ENCODE measurements at places on chromosomes 6 and 20. TPM values are rescaled to one million over a fixed set of nuclear protein-coding genes. Genes with fewer than 3 reads are reported as not detected.

DNA sequence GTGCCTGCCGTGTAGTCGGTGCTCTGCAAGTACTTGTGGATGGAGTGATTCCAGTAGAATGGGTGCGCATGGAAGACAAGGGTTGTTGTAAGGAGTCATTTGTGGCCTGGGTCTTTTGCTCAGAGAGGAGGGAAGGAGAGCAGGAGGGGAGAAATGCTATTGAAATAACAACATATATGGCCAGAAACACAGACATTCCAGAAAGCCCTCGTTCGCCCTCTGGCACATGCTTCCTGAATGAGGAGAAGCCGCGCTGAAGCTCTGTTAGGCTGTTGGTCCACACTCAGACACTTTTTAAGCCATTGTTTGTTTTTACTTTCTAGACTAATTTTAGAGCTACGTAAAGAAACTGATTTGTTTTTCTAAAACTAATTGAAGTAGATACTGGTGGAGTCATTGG, 107.4 kb downstream of the RPP40 start:
- DNase-seq: peak; percentile 25
- H3K27ac ChIP-seq: no peak overlapping the region
- H3K4me3 ChIP-seq: no peak overlapping the region
- no peaks in the 10 kb centered on the region for H3K4me1 ChIP-seq
- peaks cover 30% of the 10 kb centered on the region for H3K36me3 ChIP-seq

DNA sequence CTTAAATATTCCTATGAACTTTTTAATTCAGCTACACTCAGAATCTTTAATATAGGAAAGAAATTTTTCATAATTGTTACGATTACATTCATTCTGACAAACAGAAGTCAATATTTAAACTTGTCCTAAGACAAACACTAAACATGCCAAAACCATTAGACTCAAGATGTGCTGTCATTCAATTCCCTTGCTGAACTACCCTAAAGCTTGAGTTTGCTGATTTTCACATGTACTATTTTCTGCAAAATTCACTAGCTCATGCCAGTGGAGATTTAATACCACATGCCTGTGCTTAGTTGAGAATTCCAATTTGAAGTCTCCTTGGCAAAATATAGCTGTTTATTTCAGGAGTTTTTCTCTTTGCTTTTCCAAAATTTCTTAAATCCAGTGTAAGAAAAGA, 448.0 kb downstream of the COL12A1 start:
- no peaks in the 10 kb centered on the region for H3K36me3 ChIP-seq
- no peaks in the 10 kb centered on the region for H3K27me3 ChIP-seq

DNA sequence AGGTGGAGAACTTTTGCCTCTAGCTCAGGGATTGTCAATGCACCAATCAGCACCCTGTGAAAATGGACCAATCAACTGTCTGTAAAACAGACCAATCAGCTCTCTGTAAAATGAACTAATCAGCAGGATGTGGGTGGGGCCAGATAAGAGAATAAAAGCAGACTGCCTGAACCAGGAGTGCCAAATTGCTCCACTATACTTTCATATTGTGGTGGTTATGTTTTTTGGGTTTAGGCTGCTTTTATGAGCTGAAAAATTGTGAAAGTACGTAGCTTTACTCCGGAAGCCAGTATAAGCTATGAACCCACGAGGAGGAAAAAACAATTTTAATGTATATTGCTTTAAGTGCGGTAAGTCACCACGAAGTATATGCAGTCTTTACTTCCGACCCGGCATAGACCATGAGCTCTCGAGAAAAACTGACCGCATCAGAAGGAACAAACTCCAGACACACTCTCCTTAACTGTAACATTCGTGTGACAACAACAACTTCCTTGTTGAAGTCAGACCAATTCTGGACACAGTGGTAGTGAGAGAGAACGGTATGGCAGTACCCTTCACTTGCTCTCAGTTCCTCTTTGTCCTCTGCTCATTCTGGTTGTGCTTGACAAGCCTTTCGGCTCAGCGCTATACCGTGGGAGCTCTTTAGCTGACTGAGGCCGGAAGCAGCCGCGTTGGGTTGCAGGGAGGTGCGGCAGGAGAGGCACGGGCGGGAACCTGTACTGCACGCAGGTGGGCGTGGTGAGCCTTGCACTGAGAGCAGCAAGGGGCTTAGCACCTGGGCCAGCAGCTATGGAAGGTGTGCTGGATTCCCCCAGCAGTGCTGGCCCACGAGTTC, 81.9 kb upstream of the E2F3 start:
- H3K4me3 ChIP-seq: peak overlapping the region; percentile 83
- H3K27me3 ChIP-seq: peaks cover 13% of the 10 kb centered on the region
- peaks cover 12% of the 10 kb centered on the region for H3K4me1 ChIP-seq
- H3K27ac ChIP-seq: peak overlapping the region; percentile 94

Gene PSORS1C2
- not detected for total RNA-seq

DNA sequence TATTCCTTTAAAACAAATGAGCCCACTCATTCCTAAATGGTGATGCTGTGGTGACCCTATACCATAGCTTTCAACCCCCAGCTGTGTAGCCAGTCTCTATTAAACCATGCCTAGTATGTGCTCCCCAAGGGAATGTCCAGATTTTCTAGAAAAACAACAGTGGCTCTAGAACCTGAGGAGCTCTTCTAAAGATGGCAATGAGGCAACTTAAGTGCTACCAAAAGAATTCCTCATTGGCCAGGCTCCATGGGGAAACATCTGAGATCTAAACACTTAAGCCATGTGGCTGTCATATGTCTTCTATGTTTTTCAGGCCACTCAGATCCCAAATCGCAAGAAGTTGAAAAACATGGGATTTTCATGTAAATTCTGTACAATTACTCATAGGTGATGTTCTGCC, 191.0 kb downstream of the TPBG start:
- no peak for DNase-seq
- H3K36me3 ChIP-seq: no peaks in the 10 kb centered on the region
- no peaks in the 10 kb centered on the region for H3K27me3 ChIP-seq
- no peak overlapping the region for H3K4me3 ChIP-seq
- H3K4me1 ChIP-seq: no peaks in the 10 kb centered on the region

Gene PNPLA1
- total RNA-seq: not detected

- H3K4me1 ChIP-seq: no peaks in the 10 kb centered on the region
- no peak for DNase-seq
- no peaks in the 10 kb centered on the region for H3K27me3 ChIP-seq
- no peak overlapping the region for H3K4me3 ChIP-seq
- H3K36me3 ChIP-seq: peaks cover 47% of the 10 kb centered on the region
- H3K27ac ChIP-seq: no peak overlapping the region
Measured at GRCh38 chr20:38065764-38066375, 32.3 kb downstream of the RPRD1B start.

Gene PROKR2
- total RNA-seq: not detected

Gene ACTR5
- 15.2 TPM for total RNA-seq

Gene ADIG
- not detected for total RNA-seq

DNA sequence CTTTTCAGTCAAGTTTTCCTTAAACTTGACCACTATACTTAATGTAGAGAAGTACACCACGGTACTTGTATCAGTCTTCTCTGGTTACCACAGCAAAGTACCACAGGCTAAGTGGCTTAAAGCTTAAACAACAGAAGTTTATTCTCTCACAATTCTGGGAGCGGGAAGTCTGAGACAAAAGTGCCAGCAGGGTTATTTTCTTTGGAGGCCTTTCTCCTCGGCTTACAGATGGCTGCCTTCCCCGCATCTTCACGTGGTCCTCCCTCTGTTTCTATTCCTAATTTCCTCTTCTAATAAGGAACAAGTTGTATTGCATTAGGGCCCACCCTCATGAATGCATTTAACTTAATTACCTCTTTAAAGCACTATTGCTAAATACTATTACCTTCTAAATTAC, 258.0 kb downstream of the PLCB1 start:
- no peak for DNase-seq
- H3K4me1 ChIP-seq: peaks cover 4% of the 10 kb centered on the region
- no peaks in the 10 kb centered on the region for H3K27me3 ChIP-seq
- H3K27ac ChIP-seq: no peak overlapping the region
- H3K36me3 ChIP-seq: no peaks in the 10 kb centered on the region

DNA sequence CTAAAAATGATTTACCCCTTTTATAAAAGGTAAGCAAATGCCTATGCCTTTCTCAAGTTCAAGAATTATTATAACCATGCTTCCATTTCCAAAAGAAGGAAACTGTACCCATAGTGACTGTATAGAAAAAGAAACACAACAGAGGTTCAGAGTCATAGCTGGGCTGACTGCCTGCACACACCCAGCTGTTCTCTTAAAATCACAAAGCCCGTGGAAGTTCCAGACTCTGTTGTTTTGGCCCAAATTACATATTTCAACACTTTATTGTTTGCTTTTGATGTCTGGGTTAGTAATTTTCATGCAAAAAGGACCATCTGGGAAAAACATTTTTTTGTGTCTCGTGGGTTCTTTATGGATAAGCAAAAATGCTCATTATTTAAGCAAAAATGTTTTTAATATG, 99.2 kb downstream of the LCA5 start:
- no peaks in the 10 kb centered on the region for H3K4me1 ChIP-seq
- DNase-seq: no peak
- H3K27me3 ChIP-seq: no peaks in the 10 kb centered on the region
- no peak overlapping the region for H3K4me3 ChIP-seq

Gene PHACTR3
- not detected for total RNA-seq
